ENCODE measurements at places on chromosomes 13 and 19.

DNA sequence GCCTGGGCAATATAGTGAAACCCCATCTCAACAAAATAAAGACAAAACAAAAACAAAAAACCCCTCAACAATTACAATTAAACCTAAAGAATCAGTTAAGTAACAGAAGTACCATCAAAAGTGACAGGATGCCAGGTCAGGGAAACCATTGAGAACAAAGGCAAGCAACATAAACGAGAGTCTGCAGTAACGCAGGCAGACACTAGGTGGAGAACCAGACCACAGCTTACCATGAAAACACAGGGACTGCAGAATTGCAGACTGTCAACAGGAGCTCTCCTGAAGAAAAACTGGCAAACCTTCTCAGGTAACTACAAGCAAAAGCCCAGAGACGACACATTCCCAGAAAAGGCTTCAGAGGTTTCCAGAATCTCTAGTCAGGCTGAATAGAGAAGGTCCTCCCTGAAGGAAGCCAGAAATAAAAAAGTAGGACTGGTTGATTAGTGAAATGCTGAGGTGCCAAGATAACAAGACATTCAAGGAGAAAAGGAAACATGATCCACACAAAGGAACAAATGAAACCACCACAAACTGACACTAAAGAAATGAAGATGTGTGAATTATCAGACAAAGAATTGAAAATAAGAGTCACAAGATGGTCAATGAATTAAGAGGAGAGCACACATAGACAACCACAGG, 2.2 kb upstream of the ZNF665 start:
- peak; percentile 63 for DNase-seq

GRCh38 chr19:41753936-41754529, 1.3 kb upstream of the CEACAM6 start:
- peak; percentile 59 for DNase-seq

GRCh38 chr13:45662162-45662561, 40.0 kb upstream of the CBY2 start:
- no peak for DNase-seq

GRCh38 chr13:77696006-77696878, 1.2 kb upstream of the SLAIN1 start:
- DNase-seq: peak; percentile 44

DNA sequence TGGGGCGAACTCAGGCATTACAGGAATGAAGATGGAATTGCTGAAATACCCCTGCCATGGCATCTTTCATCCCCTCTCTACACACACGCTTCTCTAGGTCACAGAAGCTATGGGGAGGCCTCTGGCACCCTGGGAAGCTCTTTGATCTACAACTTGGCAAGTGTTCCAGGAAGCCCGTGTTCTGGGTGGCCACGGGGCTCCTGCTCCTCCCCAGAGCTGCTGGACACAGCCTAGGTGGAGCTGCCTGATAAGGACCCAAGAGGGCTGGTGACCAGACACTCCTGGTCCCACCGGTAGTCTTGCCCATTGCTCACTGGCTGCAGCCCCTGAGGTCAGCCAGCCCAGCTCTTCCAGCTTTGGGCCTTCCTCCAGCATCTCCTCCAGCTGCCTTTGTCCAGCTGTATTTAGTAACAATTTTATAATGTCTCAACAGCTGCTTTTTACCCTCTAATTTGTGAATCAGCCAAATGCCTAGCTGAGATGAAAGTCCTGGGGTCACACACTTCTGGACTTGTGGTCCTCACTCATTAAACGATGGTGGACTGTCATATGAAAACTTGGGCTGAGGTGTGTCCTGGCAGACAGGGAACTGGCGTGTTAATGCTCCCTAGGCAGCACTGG, 72.8 kb upstream of the SPATA13 start:
- DNase-seq: no peak

All from T-helper 2 cell (primary cell).